Natural killer cell (primary cell): ENCODE measurements at places on chromosomes 11 and 22.
A peak's percentile ranks its signal among the peaks of the same experiment; 100 is the strongest.

GRCh38 chr11:120221115-120221752, 10.4 kb downstream of the OAF start:
- no peak for DNase-seq

DNA sequence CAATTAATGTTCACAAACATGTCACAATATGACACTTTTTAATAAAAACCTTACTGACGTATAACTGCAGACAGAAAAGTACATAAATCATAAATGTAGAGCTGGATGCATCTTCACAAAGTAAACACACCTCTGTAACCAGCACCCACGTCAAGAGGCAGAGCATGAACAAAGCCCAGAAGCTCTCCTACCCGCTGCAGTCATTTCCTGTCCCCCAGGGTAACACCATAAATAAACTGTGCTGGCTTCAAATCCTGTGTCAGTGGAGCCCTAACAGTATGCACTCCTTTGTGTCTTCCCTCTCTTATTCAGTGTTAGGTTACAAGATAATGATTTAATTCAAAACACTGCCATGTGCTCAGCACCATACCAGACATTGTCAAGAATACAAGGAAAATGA, 5.7 kb downstream of the SYT13 start:
- no peak for DNase-seq

DNA sequence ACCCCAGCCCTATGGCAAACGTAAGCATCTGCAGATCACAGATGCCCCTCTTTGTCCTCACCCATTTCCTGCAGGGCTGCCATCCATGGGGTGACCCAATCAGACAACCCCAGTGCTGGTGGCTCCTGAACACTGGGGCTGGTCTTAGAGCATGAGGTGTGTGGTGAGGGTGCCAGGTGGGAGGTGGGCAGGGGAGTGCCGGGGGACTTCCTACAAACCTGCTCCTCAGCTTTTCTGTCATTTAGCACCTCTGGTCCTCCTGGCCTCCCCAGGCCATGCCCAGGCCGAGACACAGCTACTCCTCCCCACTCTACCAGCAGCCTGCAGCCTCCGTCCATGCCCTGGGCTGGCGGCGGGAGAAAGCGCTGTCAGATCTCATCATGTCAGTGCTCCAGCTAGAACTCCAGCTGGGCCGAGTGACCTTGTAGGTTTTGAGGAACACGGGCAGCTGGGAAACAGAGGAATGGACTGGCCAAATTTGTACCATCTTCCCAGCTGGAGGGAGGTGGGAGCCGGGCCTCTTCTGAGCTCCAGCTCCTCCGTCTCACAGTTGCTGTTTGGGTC, 157.7 kb upstream of the NECTIN1 start:
- no peak for DNase-seq

DNA sequence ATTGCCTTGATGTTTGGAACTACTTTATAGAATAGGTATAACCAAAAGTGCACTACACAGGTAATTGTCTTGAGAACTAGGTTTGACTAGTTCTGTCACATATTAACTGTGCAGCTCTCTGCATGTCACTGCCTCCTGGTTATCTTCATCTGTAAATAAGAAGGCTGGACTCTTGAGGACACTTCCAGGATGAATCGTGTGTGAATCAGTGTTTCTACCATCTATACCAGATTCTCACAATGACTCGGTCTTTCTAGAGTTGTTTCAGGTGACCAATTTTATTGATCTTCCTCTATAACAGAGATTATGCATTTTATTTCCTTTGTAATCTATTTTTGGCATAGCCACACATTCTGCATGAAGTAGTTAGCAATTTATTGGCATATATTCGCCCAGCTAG, 1181.0 kb upstream of the TENM4 start:
- DNase-seq, result no peak

- DNase-seq, result peak; percentile 69
Observed at GRCh38 chr22:31292236-31292989, at the start of gene PIK3IP1. PIK3IP1 (minus strand) TSS chr22:31292488; CDS start chr22:31292344, 144 bp downstream.

DNA sequence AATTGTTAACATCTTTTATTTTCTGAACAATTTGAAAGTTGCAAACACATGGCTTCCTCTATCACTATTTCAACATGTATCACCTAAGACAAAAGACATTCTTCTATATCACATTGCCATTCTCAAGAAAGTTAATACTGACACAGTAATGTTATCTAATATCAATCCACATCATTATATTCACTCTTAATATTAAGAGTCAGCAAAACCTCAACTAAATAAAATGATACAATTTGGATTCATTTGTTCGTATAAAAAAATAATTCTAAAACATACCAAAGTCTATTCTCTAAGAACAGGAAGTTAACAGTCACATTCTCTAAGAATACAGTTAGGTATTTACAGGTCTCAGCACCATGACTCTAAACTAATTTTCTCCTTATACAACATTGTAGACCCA, 52.0 kb downstream of the ABTB2 start:
- DNase-seq, result no peak

DNA sequence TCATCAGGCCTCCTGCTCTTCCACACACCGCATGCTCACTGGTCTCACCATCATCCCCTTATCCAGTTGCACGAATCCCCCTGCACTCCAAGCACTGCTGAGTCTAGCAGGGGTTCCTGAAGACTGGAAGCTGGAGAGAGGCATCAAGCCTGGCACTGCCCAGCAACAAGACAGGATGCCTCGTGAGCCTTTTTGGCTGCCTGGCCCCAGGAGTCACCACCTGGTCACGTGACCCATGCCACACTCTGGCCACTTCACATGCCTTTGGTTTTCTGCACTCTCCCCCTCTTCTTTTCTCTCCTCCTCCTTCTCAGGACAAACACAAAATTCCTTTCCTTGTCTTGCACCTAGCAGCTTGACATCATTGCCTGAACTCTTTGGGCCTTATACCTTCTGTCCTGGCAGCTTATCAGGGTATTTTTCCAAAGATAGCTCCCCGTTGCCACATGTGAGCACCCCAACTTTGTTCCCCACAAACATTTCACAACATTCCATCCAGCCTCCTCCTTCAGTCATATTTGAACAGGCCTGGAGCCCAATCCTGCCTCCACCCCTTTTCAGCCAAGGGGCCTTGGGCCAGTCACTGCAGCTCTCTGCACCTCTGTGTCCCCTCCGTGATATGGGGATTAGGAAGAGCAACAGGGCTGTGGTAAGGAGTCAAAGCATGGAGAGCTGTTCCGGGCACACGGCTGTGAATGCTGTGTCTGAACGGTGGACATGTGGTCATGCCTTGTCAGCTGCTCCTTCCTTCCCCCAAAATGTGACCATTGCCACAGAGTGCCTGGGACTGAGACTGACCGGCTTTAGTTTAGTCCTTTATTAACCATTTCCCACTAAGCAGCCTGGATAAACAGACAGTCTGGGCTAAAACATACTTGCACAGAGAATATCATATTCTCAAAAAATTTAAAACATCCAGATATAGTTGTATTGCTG, 2.8 kb upstream of the PACSIN2 start:
- no peak for DNase-seq

- DNase-seq, result peak; percentile 13
Observed at GRCh38 chr11:1296287-1296686, 13.1 kb downstream of the TOLLIP start.

GRCh38 chr11:47434011-47434786, 8.0 kb upstream of the PSMC3 start:
- DNase-seq, result no peak

- no peak for DNase-seq
Observed at GRCh38 chr11:33552756-33553155, 147.9 kb downstream of the C11orf91 start.

DNA sequence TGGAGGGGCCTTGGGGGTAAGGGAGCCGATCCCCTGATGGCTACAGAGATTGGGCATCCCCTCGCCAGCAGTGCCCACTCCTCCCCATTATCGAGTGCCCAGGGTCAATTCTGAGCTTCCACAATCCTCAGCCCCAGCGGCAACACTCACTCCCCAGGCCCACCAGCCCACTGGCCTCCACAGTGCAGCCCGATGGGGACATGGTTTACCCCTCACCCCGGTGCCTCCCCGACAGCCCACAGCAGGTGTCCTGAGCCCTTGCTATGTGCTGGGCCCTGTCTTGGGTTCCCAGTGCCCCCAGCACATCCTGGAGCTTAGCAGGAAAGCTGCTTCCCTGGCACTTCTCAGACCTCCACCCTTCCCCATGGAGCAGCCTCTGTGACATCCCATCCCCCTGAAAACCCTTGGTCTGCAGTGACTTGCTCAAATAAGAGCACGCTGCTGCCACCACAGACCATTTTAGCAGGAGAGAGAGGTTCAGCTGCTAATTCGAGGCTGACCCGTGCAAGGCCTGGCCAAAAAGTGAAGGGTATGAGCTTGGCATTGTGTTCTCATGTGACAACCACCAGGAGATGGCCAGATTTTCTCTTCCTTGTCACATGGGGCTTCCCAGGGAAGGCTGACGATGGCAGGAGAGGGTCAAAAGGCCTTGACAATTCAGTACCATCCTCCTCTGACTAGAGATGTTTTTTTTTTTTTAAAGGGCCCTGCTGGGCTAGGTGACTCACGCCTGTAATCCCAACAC, 23.6 kb downstream of the KCNJ4 start:
- no peak for DNase-seq

GRCh38 chr11:69854713-69855112, 35.5 kb upstream of the FGF3 start:
- DNase-seq, result no peak

DNA sequence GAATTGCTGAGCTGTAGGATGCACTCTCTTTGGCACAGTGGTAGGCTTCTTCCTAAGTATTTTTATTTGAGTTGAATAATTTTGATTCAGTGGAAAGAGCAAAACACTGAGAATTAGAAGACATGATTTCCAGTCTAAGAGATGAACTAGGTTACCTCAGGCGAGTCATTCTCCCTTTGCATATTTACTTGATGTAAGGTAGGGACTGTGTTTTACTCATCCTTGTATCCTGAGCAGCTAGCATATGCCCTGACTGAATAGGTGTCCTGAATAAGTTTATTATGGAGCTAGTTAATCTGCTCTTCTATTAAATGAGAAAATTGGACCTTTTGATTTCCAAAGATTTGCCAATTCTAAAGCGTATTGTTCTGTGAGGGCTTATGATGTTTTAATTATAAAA, 50.7 kb downstream of the STIM1 start:
- no peak for DNase-seq

DNA sequence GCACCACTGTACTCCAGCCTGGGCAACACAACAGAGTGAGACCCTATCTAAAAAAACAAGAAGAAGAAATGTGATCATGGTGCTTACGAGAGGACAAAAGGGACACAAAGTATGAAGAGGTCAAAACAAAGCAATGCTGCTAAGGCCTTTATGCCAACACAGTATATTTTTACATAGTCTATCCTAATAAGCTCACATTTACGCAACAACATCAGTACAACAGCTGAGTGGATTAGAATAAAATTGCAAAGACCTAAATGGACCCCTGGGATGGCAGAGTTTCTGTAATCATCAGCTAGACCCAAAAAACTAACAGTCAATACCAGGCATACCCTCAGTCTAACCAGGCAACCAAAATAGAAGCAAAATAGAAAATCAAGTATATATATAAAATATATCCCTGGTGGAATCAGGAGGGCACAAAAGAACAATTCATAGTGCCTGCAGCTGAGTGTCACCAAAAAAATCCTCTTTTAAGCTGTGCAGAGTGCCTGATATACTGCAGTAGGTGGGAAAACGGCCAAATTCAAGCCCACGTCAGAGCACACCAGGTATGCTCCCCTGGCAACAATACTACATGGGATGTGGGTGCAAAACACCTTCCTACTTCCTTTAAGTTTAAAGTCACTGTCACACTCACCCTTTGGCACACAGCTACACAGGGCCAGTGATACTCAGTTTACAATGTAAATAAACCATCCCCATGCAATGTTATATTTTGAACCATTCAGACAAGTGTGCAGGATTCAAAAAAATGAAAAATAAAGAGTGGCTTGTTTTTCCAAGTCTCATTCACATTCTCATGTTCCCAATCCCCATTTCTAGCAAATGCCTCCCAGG, 57.8 kb downstream of the RBFOX2 start:
- DNase-seq, result no peak

DNA sequence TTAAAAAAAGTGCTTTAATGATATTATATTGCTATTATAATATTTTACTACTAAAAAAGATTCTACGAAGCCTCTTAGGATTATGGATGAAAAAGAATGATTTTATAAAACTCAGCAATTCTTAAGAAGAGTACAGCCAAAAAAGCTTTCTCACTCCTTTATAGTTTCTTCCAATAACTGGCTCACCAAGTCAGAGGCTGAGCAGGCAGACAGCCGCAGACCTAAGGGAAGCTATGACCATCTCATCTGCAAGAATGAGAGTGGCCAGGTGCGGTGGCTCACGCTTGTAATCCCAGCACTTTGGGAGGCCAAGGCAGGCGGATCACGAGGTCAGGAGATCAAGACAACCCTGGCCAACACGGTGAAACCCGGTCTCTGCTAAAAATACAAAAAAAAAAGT, 12.7 kb upstream of the EMID1 start:
- DNase-seq, result no peak

DNA sequence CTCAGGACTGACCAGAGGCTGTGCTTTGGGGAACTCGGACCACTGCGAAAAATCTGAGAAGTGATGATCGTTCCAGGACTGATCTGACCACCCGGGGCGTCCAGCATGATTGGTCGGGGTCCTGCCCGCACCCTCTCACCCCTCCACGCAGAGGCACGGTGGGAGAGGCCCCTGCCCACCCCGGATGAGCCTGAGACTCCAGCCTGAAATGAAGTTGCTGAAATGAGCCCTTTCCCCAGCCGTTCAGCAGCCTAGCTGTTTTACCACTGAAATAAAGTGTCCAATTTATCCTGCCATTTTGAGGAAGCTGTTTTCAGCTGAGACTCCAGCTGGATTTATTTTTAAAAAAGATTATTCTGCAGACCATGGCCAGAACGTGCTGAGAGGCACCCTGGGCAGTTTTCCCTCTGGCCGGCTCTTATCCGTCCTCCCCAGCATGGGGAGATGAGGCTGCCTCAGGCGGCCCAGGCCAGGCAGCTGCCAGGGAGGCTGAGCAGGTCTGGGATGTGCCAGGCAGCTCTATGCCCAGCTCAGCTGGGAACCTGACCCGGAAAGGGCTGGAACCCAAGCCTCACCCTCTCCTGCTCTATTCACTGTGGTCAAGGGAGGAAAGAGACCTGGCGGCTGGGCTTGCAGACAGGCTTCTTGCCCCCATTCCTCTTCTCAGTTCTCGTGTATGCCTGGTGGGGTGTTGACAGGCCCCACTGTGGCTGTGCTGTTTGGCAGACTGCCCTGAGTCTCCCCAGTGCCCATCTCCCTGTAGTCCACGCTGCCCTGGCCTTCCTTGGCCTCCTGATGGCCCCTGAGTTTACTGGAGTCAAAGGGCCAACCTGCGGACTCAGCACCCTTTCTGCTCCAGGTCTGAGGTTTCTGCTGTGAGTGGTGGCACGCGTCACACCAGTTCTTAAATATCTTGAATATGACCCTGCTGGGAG, 161.0 kb upstream of the B3GAT1 start:
- DNase-seq, result no peak

- DNase-seq, result no peak
Observed at GRCh38 chr11:92211576-92212167, 12.9 kb upstream of the FAT3 start.
